Activated CD8-positive, alpha-beta memory T cell treated with anti-CD3 and anti-CD28 coated beads, Interleukin-2, amount 10 ng/mL, durations not matched to agents 7 days and 5 days (primary cell): ENCODE measurements at places on chromosomes 11 and 22. TPM values are rescaled to one million over a fixed set of nuclear protein-coding genes. Genes with fewer than 3 reads are reported as not detected.
A peak's percentile ranks its signal among the peaks of the same experiment; 100 is the strongest.

The OR8G5 gene
- not detected for total RNA-seq

DNA sequence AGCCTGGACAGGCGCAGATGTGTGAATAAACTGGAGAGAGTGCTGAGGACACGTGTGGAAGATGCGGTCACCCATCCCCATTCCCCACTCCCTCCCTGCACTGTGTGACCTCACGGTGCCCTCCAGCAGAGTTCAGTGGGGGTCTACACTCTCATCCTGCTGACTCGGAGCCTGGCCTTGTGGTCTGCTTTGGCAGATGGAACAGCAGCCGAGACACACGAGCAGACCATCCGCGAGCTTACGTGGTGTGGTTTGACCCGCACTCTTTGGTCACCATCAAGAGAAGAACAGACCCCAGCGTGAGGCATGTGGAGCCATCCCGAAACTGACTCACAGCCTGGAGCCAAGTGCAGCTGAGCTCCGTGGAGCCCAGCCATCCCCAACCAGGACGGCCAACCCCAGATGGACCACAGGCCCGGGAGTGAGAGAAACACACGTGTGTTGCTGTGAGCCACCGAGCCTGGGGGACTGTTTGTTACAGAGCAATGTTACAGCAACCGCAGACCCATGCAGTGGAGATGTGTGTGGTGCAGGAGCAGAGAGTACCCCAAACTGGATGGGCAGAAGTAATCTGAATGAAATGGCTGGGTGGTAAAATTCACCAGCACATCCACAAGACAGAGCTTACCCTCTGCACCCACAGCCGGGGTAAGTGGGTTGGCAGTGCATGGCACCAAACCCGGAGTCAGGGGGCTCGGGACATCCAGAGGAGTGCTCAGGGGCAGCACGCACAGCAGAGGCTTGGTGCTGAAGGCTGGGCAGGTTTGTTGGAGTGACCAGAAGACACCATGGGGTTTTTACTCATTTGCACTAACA is 90.7 kb downstream of the RTL6 start:
- DNase-seq: no peak
- H3K27ac ChIP-seq: no peak overlapping the region
- no peaks in the 10 kb centered on the region for H3K27me3 ChIP-seq
- no peaks in the 10 kb centered on the region for H3K36me3 ChIP-seq

The TMEM86A gene
- 0.98 TPM for total RNA-seq

The PIH1D2 gene
- total RNA-seq: 0.49 TPM

- no peaks in the 10 kb centered on the region for H3K27me3 ChIP-seq
- H3K27ac ChIP-seq: no peak overlapping the region
- DNase-seq: no peak
Measured at GRCh38 chr11:113351068-113351450, 36.5 kb upstream of the ANKK1 start.

DNA sequence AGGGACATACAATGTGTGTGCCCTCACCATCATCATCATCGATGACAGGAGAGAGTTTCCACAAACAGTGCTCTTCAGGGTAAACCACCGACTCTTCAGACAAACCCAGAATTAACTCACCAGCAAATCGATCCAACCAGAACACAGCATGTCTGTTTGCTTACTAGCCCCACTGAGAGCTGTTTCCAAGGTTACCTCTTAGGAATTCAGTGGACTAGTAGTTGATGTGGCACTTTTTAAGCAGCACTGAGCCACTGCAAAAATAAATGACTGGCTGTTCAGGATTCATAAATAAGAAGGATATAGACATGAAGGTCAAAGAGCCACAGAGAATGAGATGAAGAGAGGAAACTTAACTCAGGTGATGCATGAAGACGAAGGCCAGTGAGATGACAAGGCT is 83.1 kb downstream of the PARVA start:
- no peak overlapping the region for H3K27ac ChIP-seq
- no peak for DNase-seq
- no peak overlapping the region for H3K4me3 ChIP-seq
- H3K36me3 ChIP-seq: no peaks in the 10 kb centered on the region
- H3K27me3 ChIP-seq: peaks cover 8% of the 10 kb centered on the region
- no peaks in the 10 kb centered on the region for H3K4me1 ChIP-seq

DNA sequence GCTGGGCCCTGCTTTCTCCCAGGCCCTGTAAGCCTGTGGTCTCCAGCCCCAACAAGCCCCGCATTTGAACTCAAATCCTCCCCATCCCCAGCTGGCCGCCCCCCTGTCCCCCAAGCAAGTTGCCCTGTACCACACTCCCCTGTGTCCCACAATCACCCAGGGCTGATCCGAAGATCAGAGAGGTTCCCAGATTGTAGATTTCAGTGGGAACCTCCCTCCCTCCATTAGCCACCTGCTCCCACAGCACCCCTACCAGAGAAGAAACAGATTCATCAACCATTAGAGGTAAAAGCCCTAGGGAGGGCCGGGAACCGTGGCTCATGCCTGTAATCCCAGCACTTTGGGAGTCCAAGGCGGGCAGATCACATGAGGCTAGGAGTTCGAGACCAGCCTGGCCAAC is 107.5 kb downstream of the FEZ1 start:
- H3K27ac ChIP-seq: no peak overlapping the region
- DNase-seq: no peak
- no peaks in the 10 kb centered on the region for H3K36me3 ChIP-seq
- H3K27me3 ChIP-seq: peaks cover 18% of the 10 kb centered on the region

DNA sequence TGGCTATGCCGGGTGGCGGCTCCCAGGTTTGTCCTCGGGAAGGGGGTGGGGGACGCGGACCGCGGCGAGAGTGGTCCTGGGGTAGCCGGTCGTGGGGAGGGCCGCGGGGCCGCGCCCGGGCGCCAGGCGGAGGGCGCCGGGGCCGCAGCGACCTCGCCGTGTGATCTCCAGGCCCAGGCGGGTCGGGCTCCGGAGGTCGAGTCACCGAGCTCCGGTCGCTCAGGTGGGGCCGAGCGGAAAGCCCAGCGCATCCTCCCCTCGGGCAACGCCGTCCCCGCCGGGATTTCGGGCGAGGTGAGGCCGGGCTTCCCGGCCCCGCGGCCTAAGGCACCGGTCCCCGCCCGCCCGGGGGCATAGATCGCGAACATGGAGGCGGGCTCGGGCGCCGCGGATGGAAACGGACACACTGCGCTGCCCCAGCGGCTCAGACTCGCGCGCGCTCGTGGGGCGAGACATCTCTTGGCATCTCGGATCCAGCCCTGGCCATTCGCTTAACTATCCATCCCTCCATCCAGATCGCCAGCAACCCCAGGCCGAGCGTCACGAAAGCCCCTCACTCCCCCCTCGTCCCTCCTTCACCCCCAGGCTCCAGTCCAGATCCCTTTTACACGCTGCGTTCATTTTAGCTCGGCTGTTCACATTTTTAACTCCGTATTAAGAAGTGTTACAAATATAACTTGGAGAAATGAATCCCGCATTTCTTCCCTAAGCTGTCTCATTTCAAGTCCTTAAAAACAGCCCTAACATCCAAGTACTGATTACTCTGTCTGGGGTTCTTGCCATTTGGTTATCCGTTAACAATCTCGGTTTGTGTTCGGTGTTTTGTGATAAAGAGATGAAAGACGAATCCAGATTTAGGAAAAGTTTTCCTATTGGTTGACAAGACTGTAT is 460 bp downstream of the ZC3H12C start:
- H3K27me3 ChIP-seq: peaks cover 48% of the 10 kb centered on the region
- peaks cover 7% of the 10 kb centered on the region for H3K36me3 ChIP-seq
- peak; percentile 45 for DNase-seq
- H3K27ac ChIP-seq: peak overlapping the region; percentile 61
- peak overlapping the region; percentile 80 for H3K4me3 ChIP-seq

DNA sequence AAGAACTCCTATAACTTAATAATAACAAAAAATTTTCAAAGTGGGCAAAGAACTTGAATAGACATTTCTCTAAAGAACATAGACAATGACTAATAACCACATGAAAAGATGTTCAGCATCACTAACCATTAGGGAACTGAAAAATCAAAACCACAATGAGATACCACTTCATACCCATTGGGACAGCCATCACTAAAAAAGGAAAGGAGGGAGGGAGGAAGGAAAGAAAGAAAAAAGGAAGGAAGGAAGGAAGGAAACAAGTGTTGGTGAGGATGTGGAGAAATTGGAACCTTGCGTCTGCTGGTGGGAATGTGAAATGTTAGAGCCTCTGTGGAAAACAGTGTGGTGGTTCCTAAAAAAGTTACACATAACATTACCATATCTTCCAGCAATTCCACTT is 55.8 kb downstream of the MS4A13 start:
- H3K27me3 ChIP-seq: peaks cover 11% of the 10 kb centered on the region
- no peaks in the 10 kb centered on the region for H3K36me3 ChIP-seq
- no peaks in the 10 kb centered on the region for H3K4me1 ChIP-seq

- H3K27me3 ChIP-seq: no peaks in the 10 kb centered on the region
- no peaks in the 10 kb centered on the region for H3K36me3 ChIP-seq
- no peak for DNase-seq
- peaks cover 17% of the 10 kb centered on the region for H3K4me1 ChIP-seq
- H3K4me3 ChIP-seq: no peak overlapping the region
- peak overlapping the region; percentile 39 for H3K27ac ChIP-seq
Measured at GRCh38 chr22:43289976-43290721, 53.0 kb downstream of the SCUBE1 start.

- no peak overlapping the region for H3K4me3 ChIP-seq
- no peak overlapping the region for H3K27ac ChIP-seq
- no peaks in the 10 kb centered on the region for H3K36me3 ChIP-seq
- no peaks in the 10 kb centered on the region for H3K27me3 ChIP-seq
Measured at GRCh38 chr22:19798003-19798665, 37.6 kb downstream of the TBX1 start.

DNA sequence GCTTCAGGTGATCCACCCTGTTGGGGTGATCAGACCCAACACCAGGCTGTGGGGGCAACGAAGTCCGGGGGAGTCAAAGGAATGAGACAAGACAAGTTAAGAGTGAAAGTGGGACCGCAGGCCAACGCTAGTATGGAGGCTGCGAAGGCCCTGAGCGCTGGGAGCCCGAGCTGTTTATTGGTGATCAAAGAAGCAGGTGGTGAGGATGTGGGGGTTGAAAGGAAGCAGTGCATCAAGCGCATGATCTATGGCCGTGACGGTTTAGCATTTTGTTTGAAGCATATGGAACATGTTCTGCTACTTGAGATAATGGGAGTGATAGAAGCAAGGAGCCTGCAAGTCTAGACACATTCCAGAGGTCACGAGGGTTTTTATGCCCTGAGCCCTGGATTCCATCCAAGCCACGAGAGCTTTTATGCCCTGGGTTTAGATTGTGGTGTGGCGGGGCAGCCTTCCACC is 49.5 kb downstream of the MCHR1 start:
- H3K27me3 ChIP-seq: no peaks in the 10 kb centered on the region
- peak; percentile 78 for DNase-seq
- peaks cover 6% of the 10 kb centered on the region for H3K36me3 ChIP-seq

- no peak overlapping the region for H3K4me3 ChIP-seq
- peaks cover 26% of the 10 kb centered on the region for H3K36me3 ChIP-seq
- DNase-seq: no peak
Measured at GRCh38 chr11:11948242-11948947, 60.0 kb downstream of the DKK3 start.

The TRIM22 gene
- total RNA-seq: 139 TPM

- DNase-seq: no peak
- H3K4me3 ChIP-seq: no peak overlapping the region
- H3K27me3 ChIP-seq: no peaks in the 10 kb centered on the region
- no peaks in the 10 kb centered on the region for H3K36me3 ChIP-seq
- H3K4me1 ChIP-seq: peaks cover 33% of the 10 kb centered on the region
Measured at GRCh38 chr22:21936151-21936775, 16.4 kb downstream of the PPM1F start.

DNA sequence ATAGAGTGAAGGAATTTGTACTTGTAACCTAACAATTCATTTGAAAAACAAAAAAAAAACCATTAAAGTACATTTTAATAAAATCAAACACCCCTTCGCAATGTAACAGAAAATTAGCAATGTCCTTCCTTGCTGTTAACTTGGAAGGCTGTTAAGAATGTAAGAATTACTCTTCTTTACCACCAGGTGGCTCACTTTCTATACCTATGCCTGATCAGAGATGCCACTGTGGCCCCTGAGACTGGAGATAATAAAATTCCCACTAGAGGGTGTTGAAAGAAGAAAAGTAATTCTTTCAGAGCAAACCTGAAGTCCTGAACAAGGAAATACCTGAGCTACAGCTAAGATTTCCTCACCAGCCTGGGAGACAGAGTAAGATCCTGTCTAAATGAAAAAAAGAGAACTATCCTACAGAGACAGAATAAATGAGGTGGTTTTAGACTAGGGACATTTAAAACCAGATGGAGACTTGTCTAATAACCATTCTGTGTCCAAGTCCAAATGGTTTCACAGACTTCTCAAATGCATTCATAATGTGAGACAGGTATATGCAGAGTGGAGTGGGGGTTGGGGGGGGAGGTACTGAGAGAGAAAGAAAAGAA is 1089.3 kb downstream of the FAM181B start:
- H3K36me3 ChIP-seq: no peaks in the 10 kb centered on the region
- H3K4me3 ChIP-seq: no peak overlapping the region
- H3K27me3 ChIP-seq: peaks cover 32% of the 10 kb centered on the region

DNA sequence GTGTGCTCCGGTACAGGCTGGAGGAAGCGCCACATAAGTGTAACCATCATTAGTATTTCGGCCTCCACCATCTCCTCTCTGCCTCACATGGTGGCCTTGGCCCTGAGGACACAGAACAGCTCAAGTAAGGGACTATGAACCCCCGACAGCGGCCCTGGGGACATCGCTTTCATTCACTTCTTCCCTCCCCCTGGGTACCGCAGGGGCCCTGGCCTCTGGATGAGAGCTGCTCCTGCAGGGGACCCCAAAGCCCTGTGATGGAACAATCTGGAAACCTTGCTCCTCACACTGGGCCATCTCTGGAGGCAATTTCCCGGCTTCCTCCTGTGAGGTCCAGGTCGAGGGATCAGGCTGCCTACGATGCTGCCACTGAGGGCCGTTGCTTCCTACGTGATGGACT is 565.5 kb downstream of the BRD1 start:
- no peak overlapping the region for H3K4me3 ChIP-seq
- H3K27ac ChIP-seq: no peak overlapping the region
- no peaks in the 10 kb centered on the region for H3K27me3 ChIP-seq
- no peaks in the 10 kb centered on the region for H3K4me1 ChIP-seq
- DNase-seq: no peak

GRCh38 chr22:47782328-47783075 is 1020.1 kb downstream of the TBC1D22A start:
- DNase-seq: no peak
- no peak overlapping the region for H3K4me3 ChIP-seq
- no peaks in the 10 kb centered on the region for H3K36me3 ChIP-seq
- H3K4me1 ChIP-seq: no peaks in the 10 kb centered on the region
- no peaks in the 10 kb centered on the region for H3K27me3 ChIP-seq

The CCDC15 gene
- 5.6 TPM for total RNA-seq

The PKDREJ gene
- not detected for total RNA-seq
